Tongue (tissue), 3 donors: ENCODE measurements at places on chromosomes 6 and 20. TPM values are rescaled to one million over a fixed set of nuclear protein-coding genes. Genes with fewer than 3 reads are reported as not detected.
A peak's percentile ranks its signal among the peaks of the same experiment; 100 is the strongest.

DNA sequence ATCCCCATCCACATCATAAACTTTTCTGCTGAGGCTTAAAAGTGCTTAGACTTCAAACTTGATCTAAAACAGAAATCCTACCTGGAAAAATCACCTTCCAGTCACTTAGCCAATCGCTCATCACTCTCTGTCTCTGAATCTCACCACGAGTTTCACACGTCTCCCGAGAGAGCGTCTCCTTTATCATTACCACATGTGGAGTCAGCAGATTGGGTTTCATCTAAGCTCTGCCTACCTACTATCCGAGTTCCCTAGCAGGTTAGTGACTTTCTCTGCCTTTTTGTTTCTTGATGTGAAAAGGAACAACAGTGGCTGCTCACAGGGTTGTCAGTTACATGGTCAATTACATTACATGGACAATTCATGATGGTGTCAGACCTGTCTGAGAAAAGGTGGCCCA is 286.2 kb downstream of the ESR1 start:
- DNase-seq = no peak

DNA sequence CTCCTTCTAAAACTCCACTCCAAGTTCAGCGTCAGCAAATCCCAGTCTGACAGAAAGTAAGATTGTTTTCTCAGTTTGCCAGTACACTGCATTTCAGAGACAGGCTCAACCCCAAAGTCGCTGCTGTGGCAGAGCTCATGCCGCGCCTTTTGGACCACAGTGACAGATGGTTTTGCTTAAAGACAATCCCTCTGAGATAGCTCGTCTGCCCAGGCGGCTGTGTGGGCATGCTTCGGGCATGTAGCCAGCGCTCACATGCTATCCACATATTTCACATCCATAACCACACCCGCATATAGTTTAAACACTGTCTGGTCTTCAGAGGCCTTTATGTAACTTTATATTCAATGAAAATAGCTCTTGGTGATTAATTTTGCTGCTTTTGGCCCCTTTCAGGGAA is 14.7 kb upstream of the PXDC1 start:
- DNase-seq = peak; percentile 94

TPBG gene
- total RNA-seq = 16.6 TPM

- no peak for DNase-seq
Measured at GRCh38 chr20:38748861-38749149, 545 bp downstream of the ACTR5 start.

LINC00237 gene
- not detected for total RNA-seq

- no peak for DNase-seq
Measured at GRCh38 chr6:3904518-3904917, 55.3 kb downstream of the FAM50B start.

DNA sequence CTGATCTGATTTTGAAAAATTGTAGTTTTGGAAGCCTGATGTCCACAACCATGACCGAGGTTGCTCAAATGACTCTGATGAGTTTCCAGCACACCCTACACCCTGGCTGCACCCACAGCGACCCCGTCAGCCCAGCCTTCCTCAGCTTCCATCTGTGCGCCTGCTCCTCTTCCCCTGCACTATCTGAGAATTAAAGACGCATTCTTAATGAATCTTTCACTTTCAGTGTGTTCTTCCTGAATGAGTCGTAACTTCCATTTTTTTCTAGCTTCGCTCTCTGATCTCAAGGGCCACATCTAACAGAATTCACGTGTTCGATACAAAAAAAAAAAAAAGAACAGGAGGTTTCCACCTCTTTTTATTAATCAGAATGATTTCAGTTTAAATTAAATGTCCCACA is 21.3 kb upstream of the RREB1 start:
- no peak for DNase-seq

DNA sequence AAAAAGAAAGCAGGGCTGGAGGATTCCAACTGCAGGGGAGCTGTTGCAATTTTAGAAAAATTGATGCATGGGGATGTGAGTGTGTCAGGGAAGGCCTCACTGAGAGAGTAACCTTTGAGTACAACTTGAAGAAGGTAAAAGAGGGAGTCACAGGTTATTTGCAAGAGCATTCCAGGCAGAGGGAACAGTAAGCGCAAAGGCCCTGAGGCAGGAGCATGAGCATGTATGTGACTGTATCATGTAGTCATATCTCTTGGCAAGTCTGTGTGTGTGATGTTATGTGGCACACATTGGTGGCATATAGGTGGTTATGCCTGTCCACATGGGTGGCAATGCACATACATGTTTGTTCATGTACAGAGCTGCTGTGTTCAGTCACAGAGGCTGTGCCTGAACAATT is 71.2 kb upstream of the ZNFX1 start:
- no peak for DNase-seq

SRSF12 gene
- 4.7 TPM for total RNA-seq

LTB gene
- 1.7 TPM for total RNA-seq

DEFB115 gene
- not detected for total RNA-seq

GRCh38 chr6:119713903-119714302 is 364.3 kb upstream of the MAN1A1 start:
- DNase-seq = no peak

ZNF335 gene
- total RNA-seq = 14.4 TPM

- no peak for DNase-seq
Measured at GRCh38 chr20:46062151-46062550, 27.6 kb downstream of the NCOA5 start.

GRCh38 chr6:6790393-6790792 is 201.9 kb downstream of the LY86 start:
- DNase-seq = no peak

BPI gene
- total RNA-seq = 0.21 TPM

MUC22 gene
- 0.21 TPM for total RNA-seq

GRCh38 chr6:48369100-48369499 is 258.1 kb upstream of the PTCHD4 start:
- no peak for DNase-seq

DNA sequence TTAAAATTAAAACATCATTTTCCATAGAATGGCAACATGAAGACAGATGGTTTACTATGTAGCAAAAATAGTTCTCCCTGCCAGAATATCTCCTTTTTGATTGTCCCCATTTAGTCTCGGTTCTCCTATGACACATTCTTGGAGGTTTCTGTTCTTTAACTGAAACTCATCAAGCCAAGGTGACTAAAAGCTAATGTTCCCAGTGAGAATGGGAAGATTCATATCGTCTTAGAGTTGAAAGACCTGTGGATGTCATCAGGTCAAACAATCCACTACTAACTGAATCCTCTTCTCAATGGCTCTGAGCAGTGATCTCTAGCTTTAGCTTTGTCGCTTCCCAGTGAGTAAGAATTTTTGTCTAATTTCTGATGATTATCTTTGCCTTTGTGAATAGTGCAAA is 1.3 kb upstream of the DOK5 start:
- no peak for DNase-seq

GRCh38 chr6:33824461-33825154 is 20.8 kb upstream of the MLN start:
- DNase-seq = no peak

GRCh38 chr6:154056536-154056935 is 17.5 kb downstream of the OPRM1 start:
- no peak for DNase-seq

HSPA12B gene
- 26.7 TPM for total RNA-seq

DNA sequence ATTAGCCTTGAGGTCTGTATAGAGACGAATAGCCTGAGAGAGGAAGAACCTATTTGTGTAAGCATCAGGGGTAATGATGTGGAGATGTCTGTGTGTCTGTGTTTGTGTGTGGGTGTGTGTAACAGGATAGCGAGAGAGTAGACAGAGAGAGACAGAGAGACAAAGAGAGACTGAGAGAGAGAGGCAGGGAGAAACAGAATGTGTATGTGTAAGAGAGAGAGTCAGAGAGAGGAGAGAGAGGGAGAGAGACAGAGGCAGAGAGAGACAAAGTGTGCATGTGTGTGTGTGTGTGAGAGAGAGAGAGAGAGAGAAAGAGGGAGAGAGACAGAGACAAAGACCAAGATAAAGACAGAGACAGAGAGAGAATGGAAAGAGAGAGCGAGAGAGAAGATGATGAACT is 396.1 kb downstream of the PAX1 start:
- DNase-seq = no peak
